ENCODE measurements at places on chromosomes 6 and 20. TPM values are rescaled to one million over a fixed set of nuclear protein-coding genes. Genes with fewer than 3 reads are reported as not detected.

The RCAN2 gene
- polyA plus RNA-seq = not detected

DNA sequence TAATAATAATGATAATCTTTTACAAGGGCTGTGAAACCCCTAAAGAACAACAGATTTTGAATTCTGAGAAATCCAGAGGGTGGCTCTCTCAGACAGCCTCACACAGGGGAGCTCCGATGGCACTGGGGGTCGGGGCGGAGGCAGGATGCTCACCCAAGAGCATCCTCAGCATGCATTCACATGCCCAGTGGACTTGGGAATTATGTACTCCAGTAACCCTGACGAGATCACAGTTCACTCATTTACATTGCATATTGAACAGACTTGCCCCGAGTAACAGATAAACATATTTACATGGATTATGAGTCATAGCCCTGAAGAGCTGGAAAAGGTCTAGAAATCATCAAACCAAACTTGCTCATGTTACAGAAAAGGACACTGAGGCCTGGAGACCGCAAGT lies 482.7 kb upstream of the JARID2 start:
- DNase-seq = no peak

DNA sequence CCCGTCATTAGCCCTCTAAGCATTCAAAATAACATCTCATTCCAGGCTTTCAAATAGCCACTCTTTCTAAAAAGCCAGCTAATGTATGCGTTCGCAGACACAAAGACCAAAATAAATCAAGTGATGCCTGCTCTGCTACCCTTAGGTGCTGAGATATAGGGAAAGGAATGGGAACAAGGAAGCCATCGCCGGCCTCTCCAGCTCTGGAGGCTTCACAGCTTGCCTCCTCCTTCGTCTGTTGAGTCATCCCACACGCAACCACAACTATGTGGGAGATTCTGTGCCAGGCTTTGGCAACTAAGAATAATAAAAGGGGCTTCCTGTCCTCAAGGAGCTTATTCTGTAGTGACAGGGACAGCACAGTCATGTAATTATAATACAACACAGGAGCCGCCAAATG lies 27.3 kb upstream of the SLC22A23 start:
- DNase-seq = no peak

- no peak for DNase-seq
These were observed 185.0 kb downstream of the CENPW start for GRCh38 chr6:126524811-126525326.

The LCA5 gene
- polyA plus RNA-seq = 0.39 TPM

DNA sequence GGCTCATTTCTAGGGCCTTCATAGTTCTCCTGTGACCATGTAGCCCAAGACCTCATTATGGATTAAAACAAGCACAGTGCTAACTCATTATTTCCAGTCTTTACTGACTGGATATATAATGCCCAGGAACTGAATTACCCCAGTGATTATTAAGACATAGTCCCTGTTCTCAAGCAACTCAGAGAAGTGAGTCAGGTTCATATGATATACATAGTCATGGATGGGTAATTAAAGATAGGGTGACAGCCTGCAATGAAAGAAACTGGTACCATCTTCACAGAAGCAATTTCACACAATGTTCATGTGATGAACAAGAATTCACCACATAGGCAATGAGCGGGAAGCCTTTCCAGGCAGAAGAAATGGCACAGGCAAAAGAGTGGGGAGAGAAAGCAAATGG lies 3.5 kb downstream of the TRIM27 start:
- no peak for DNase-seq

DNA sequence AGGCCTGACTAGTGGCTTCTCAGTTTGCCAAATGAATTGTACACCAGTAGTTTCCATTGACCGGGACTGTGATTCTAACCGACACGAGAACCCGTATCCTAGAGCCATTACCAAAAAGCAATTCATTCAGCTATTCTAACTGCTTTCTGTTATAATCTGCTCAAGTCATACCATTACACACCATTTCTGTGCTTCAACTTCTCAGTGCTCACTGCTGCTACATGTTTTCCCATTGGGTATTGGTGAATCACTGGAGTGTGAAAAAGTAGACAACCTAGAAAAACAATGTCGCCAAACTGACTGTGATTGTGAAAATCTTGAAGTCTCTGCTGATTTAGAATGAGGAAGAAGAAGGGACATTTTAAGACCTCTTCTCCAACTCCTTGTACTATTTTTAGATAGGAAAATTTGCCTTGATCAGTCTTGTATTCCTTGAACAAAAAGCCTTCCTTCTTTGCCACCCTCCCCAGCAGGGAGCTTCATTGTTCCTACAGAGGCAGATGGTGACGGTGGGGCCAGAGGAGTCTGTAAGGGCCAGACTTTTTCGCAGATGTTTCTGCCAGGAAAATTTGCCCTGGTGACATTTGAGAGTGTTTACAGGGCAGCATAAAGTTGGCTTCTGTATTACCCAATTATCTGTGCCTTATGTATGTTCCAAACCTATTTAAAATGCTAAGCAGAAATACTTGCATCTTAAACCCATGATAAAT lies 31.7 kb upstream of the MAP3K4 start:
- no peak for DNase-seq

- DNase-seq = no peak
These were observed 1.3 kb upstream of the NKAIN2 start for GRCh38 chr6:123802351-123802696.

GRCh38 chr6:12791371-12791770 lies 74.8 kb downstream of the PHACTR1 start:
- DNase-seq = no peak

Measured in GM12878 (cell line).